ENCODE measurements at places on chromosomes 5 and 9. TPM values are rescaled to one million over a fixed set of nuclear protein-coding genes. Genes with fewer than 3 reads are reported as not detected.
A peak's percentile ranks its signal among the peaks of the same experiment; 100 is the strongest.

IRGM gene
- 0.53 TPM for total RNA-seq

GRCh38 chr5:171418982-171419687 is at the start of gene FGF18:
FGF18 (plus strand) TSS chr5:171419647; CDS start chr5:171420200, 553 bp downstream.
- DNase-seq, result peak; percentile 19

DNA sequence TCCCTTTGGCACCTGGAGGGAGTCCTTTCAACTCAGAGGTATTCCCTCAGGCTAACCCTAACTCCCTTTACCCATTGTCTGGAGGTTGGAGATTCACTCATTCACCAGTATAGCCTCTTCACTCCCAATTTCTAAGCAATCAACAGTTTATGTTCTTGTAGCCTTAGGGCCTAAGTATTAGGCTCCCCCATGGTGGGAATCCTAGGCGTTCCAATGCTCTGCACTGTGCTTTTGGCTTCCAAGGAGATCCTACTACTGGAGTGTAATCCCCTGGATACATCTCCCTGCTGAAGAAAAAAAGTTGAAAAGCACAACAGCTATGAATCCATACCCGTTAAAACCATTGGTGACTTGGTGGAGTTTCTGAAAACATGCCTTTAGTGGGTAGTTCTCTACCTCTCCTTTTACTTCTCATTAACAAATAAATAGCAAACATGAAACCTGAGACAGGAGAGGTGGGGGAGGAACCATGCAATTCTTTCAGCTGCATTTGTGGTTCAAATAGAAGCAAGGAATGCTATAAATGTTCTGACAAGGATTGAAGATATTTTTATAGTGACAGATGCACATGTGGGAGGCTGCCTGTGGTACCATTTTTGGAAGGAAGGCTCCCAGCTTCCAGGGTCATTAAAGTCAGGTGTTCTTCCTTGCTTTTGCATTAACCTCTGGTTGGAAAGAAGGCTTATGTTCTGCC is 397.1 kb downstream of the DMAC1 start:
- DNase-seq, result no peak

DNA sequence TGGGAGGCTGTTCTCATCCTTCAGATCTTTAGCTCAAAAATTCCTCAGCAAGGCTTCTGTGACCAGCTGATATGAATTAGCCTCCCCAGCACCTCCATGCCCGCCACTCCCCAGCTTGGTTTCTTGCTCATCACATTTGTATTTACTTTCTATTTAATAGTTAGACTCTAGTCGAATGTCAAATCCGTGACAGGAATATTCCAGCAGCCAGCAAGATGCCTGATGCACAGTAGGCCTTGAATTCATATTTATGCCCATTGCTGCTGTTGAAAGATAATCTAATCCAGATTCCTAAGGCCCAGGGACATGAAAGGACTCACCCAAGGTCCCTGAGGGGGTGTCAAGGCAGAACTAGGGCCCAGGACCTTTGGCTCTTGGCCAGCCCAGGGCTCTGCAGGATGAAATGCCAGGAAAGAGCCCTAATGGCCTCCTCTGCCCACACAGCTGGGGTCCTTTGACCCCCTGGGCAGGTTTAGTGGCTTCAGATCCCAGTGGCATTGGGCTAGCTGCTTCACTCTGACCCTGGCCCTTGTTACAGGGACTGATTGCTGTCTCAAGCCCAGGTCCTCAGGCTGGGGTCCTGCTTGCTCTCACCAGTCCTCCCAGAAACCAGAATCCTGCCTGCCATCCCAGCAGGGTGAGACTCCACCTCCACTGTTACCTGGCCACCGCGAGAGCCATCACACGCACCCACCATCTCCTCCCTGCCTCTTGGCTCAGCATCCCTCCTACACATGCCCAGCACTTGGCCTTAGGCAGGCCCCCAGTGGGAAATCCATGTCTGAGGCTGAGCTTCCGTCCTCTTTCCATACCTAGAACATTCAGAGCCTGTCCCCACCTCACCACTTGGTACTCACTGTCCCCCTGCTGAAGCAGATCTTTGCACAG is 7.3 kb downstream of the CSF1R start:
- DNase-seq, result no peak

GRCh38 chr5:93829346-93829745 is 87.9 kb upstream of the POU5F2 start:
- no peak for DNase-seq

GRCh38 chr5:147504535-147504934 is 5.3 kb downstream of the DPYSL3 start:
- no peak for DNase-seq
